Kidney (tissue), 22 donors: ENCODE measurements at places on chromosomes 16 and 17.
A peak's percentile ranks its signal among the peaks of the same experiment; 100 is the strongest.

- DNase-seq, result no peak
Observed at GRCh38 chr16:86585821-86586611, 7.7 kb downstream of the FOXL1 start.

DNA sequence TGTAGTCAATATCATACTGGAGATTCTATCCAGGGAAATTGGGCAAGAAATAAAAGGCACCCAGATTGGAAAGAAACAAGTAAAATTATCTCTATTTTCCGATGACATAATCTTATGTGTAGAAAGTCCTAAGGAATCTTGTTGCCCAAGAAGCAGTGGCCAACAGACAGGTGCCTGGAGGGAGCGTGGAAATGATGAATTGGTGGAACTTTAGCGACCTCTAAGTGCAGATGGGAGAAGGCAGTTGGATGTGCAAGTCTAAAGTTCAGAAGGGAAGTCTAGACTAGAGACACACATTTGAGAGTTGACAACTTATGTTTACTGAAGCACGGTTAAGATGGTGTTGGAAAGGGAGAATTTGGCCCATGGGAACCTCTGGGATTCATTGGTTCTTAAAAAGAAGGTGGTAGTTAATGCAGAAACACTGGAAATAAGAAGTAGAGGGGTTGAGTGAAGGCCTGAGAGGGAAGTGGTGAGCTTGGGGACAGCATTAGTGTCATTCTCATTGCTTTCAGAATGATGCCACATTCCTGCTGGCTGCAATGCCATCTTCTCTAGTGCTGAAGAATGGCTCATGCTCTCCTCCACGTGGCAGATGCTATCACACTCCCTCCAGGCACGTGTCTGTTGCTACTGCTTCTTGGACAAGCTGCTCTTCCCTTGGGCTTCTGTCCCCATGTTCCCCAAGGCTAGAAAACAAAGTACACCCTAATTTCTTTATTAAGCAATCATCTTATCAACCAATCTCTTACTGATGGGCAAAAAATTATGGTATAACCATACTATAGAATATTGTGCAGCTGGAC, 24.0 kb downstream of the TAT start:
- no peak for DNase-seq

DNA sequence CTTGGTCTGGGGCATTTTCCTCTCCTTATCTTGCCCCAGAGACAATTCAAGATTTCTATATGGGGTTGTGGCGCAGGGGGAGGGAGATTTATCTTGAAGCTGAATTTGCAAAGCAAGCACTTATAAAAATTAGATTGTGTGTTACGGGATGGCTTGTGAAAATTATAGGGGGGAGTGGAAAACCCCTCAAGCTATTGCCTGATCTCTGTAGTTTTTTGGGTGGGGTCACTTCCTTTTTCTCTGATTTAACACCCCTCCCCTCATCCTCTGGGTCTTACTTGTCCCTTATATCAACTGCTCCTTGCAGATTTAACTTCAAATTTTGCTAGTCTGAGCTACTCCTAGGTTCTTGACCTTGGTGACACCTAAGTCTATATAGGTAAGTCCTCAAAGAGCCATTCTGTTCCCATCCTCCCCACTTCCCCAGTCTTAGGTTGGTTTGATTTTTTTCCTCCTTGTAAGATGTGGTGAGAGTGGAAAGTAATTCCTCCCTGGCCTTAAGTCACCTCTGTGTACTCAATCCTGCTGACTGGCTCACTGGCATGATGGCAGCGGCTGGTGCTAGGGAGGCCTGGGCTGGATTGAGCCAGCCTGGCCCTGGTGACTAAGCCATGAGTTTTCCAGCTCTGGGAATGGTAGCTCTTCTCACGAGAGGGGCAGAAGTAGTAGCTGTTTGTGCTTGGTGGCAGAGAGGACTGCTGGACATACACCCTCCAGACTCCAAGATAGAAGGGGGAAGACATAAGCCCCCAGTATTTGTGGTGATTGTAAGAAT, 2.3 kb downstream of the ARL4D start:
- DNase-seq, result no peak

DNA sequence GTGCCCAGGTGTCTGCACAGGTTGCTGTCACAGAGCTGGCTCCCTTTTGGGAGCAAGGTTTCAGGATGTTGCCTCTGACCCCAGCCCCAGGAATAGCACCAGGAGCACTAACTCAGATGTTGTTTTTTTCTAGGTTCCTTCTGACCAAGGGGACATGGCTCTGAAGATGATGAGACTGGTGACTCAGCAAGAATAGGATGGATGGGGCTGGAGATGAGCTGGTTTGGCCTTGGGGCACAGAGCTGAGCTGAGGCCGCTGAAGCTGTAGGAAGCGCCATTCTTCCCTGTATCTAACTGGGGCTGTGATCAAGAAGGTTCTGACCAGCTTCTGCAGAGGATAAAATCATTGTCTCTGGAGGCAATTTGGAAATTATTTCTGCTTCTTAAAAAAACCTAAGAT, 28.1 kb downstream of the SCPEP1 start:
- no peak for DNase-seq

DNA sequence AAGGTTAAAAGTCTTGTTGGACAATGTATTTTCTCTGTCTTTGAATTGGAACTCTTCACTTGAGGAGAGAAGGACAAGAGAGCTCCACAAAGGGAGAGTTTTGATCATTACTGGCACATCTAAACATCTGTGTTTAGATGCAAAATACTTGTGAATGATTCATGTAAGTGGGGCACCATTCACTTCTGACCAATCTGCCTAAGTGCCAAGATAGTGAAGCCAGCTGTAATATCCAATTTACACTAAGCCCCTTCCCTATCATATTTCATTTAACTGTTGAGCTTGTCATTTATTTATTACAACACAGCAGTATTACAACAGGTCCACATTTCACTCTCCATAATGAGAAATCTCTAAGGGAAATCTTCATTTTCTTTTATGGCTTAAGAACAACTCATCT, 832.3 kb upstream of the GOT2 start:
- DNase-seq, result no peak

DNA sequence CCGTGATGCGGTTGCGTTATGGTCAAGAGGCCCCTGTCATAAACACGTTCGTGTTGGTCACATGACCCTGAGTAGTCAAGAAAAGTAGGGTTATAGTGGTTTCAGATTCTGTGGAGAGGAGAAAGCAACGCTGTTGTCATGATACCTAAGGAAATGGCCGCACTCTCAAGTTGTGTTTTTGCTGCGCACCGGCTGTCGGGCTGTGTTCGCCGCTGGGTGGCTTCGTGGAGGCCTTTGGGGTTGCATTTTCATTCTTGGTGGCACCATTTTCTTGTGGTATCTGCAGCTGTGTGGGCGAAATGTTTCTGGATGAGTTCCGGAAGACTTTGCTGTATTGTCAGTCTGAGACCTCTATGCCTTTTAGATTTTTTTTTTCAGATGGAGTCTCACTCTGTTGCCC, 35.0 kb downstream of the DEF8 start:
- DNase-seq, result no peak

GRCh38 chr17:49755663-49756283, 8.2 kb downstream of the FAM117A start:
- DNase-seq, result peak; percentile 75

GRCh38 chr16:8251298-8251697, 339.0 kb downstream of the TMEM114 start:
- DNase-seq, result no peak

- no peak for DNase-seq
Observed at GRCh38 chr17:80313160-80313829, 52.6 kb downstream of the RNF213 start.

DNA sequence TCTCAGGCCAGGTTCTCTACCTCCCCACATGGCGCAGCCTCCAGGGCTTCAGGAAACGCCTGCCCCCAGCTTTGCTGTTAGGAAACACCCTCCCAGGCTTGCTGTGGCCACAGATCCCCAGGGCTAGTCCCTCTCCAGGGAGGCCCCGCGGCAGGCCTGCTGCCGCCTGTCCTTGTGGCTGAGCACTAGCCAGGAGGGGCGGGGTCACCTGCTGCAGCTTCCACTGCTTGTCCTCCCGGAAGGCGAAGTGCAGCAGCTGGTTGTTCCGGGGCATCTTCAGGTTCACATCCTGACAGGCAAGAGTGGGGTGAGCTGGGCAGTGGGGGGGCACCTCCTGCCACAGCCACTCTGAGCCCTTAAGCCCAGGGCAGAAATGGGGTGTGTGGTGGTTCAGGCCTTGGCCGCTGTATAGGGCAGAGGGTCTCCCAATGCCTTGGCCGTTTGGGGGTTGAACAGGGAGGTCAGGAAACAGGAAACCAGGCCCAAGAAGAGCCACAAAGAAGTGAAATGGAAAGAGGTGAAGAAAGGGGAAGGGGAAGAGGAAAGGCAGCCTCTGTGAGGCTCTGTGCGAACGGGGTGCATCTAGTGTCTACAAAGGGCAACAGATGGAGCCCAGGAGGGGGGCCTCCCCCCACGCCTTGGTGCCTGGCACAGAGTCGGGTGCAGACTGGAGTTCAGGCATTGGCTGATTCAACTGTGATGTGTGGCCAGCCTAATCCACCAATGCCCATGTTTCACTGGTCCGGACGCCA, 2.0 kb downstream of the ROGDI start:
- DNase-seq, result no peak

DNA sequence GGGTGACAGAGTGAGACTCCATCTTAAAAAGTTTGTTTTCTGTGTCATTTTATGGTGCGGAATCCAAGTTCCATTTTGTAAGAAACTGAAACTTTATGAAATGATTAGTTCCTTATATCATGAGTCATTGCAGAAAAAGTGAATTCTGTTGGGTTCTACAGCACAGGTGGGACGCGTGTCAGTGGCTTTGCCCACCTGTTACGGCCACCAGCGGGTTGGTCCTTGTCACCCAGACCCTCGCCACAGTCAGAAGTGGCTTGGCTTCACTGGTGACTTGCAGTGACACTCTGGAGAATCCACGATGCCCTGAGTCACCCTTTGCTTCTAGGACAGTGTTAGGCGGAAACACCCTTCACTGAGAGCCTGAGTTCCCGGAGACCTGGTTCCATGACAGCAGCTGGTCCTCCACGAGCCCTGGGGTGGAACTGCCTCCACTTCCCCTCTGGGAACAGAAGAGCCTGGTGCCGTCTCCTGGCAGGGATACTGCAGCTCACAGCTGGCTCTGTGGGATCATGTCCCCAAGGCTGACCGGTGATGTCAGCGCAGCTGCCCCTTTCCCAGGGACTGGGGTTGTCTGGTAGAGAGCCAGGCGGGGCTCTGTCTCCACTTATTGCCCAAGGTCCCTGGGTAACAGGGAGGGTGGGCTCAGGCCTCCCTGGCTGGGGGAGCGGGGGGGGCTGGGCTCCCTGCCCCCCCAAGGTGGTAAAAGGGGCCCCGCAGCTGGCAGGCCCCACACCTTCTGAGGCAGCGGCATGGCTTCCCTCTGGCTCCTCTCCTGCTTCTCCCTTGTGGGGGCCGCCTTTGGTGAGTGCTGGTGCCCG, at the start of gene CTRB1:
Gene CTRB1, plus strand, starts transcription at position 733 of the 821 bp plus-strand sequence. Its CDS starts 20 bp downstream, at position 753.
- no peak for DNase-seq

GRCh38 chr17:79388556-79389295, 222.1 kb downstream of the RBFOX3 start:
- DNase-seq, result no peak

GRCh38 chr17:37576281-37576680, 32.9 kb downstream of the SYNRG start:
- DNase-seq, result no peak

DNA sequence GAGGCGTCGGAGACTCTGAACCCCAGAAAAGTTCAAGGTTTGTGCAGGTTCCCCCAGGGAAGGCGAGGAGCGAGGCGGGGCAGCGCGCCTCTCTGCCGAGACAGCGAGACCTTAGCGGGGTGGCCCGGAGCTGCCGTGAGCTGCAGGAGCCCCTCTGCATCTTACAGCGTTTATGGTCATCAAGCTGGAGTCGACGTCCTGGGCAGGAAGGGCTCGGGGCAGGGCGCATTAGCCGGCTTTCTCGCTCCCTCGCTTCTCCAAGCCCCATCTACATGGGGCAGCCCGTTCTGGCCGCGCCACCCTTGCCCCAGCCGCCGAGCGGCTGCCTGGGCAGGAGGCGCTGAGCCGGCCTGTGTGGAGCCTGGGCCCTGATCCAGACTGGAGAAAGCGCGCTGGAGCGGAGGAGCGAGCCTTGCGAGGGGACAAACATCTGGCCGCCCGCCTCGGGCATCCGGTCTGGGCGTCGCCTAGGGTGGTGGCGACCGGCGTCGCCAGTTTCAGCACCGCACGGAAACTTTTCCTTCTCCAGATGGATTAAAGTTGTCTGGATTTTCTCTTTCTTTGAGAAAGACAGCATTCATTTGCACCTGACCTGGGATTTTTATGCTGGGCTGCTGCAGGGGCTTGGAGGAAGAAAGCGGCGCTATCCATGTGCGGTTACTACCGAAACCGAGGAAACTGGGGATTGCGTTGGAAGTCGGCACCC, 750 bp downstream of the TMEM132E start:
- DNase-seq, result peak; percentile 40

- DNase-seq, result no peak
Observed at GRCh38 chr17:13761038-13761603, 159.4 kb upstream of the HS3ST3A1 start.

DNA sequence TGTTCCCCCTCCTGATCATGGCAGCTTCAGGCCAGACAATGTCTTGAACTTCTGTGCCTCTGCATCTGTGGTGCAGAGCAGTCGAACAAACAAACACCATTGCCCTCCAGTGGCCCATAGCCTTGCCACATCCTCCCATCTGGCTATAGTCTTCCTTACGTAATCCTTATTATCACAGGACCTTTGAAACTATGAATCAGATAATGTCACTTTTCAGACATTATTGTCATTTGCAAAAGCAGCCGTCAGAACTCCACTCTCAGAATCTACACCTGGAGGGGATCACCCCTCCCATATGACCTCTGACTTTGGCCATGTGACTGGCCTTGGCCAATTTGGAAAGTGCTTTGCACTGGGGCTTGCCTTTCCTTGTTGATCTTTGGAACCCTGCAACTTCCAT, 387.3 kb downstream of the MAF start:
- DNase-seq, result no peak

- no peak for DNase-seq
Observed at GRCh38 chr16:89815639-89816348, 653 bp downstream of the FANCA start.

- DNase-seq, result no peak
Observed at GRCh38 chr16:87342504-87342903, 25.3 kb upstream of the C16orf95 start.

- DNase-seq, result no peak
Observed at GRCh38 chr17:68950725-68951124, 4.5 kb downstream of the ABCA8 start.

GRCh38 chr16:71995038-71995437, 5.2 kb downstream of the PKD1L3 start:
- DNase-seq, result no peak

GRCh38 chr16:49349446-49350168, 24.0 kb upstream of the C16orf78 start:
- DNase-seq, result peak; percentile 65

DNA sequence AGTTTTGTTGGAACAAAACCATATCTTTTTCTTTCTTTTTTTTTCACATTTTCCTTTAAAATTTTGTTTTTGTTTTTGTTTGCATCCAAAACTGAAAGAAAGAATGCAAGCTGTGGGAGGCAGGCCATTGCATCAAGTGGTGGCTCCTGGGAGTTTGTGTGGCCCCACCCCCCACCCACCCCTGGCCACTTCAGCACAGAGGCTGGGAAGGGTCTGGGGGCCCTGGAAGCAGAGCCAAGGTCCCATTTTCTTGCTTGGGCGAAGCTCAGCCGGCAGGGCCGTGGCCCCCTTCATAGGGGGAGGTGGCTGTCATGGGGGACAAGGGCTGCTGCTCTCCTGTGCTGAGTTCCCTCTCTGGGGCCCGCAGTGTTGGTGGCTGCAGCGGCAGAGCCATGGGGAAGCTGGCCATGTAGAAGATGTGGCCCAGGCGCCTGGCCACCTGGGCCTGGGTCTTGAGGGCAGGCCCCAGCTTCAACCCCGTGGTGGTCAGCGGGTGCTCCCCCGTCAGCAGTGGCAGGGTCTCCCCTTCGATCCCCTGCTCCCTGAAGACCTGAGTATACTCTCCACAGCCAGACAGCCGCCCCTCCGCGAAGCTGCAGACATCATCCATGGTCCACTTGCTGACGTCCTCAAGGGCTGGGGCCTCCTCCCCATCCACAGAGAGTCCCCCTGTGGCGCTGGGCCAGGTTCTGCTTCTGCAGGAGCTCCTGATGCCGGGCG, 19.8 kb downstream of the PAFAH1B1 start:
- DNase-seq, result no peak
